Fibroblast of skin of right biceps (primary cell): ENCODE measurements at places on chromosomes 16 and 17.
A peak's percentile ranks its signal among the peaks of the same experiment; 100 is the strongest.

- DNase-seq, result no peak
These were observed 81.8 kb downstream of the IRX3 start for GRCh38 chr16:54204756-54205155.

- no peak for DNase-seq
These were observed 190.9 kb upstream of the GSE1 start for GRCh38 chr16:85422196-85422631.

GRCh38 chr16:13839577-13839976 is 80.4 kb upstream of the ERCC4 start:
- DNase-seq, result no peak

GRCh38 chr17:66595893-66596292 is 239.0 kb upstream of the CACNG5 start:
- DNase-seq, result no peak

GRCh38 chr17:12745486-12745885 is 43.8 kb upstream of the ARHGAP44 start:
- no peak for DNase-seq

DNA sequence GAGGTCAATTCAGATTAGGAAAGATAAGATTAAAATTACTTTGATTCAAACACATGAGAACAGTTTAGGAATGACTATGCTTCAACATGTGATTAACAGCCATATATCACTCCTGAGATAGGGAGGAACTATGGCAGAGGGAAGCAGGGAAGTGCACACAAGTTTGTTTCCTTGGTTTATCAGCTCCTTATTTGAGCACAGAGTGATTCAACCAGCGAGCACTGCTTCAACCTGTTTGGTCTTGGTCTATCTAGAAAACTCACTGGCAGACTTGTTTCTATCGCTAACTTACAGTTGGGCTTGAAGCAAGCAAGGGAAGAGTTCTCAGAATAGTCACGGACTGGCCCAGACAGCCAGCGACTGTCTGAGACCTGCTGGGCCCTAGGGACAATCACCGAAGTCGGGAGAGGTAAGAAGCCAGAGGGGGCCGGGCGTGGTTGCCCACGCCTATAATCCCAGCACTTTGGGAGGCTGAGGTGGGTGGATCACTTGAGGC is 23.5 kb downstream of the TUBG1 start:
- DNase-seq, result no peak

- peak; percentile 89 for DNase-seq
These were observed 12.3 kb downstream of the PLXDC1 start for GRCh38 chr17:39139161-39139511.

DNA sequence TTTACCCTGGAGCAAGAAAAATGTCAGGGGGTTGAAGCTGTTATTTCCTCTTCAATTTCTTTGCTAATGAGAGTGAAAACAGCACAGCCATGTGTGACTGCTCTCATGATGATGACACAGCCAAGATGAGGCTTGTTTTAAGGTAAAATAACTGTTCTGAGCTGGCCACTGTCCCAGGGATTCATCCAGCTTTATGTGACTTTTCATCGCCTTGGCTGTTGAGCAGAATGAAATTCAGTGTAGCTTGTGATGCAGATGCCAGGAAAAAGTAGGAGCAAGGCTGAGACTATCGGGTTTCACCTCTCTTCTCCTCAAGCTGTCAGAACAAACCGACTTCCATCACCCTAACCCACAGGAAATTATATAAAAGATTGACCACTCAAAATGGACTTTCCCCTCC is 361.8 kb upstream of the CDH5 start:
- DNase-seq, result peak; percentile 85

GRCh38 chr16:84931506-84931905 is 79.8 kb downstream of the ZDHHC7 start:
- no peak for DNase-seq

- DNase-seq, result no peak
These were observed 53.4 kb upstream of the ITGA2B start for GRCh38 chr17:44442806-44443205.

DNA sequence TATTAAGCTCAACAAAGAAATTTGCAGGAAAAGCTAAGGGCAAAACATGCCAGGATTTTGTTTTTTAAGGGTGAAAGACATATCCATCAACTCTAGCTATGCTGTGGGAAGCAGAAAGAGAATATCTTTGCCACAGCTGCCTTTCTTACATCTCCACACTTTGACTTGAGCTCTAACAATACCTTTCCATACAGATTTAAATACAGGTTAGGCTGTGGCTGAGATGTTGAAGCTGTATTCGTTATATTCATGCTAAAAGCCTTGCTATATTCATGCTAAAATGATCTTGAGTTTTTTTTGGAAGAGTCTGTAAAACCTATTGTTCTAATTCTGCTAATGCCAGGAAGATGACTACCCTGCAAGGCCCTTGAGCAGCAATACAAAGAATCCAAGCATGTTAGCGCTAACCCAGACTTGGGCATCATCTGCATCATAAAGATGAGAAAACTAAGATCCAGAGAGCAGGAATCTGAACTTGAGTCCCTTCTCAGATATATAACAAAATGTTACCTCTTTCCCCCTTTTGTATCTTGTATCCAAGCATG is 204.8 kb upstream of the C17orf78 start:
- no peak for DNase-seq

DNA sequence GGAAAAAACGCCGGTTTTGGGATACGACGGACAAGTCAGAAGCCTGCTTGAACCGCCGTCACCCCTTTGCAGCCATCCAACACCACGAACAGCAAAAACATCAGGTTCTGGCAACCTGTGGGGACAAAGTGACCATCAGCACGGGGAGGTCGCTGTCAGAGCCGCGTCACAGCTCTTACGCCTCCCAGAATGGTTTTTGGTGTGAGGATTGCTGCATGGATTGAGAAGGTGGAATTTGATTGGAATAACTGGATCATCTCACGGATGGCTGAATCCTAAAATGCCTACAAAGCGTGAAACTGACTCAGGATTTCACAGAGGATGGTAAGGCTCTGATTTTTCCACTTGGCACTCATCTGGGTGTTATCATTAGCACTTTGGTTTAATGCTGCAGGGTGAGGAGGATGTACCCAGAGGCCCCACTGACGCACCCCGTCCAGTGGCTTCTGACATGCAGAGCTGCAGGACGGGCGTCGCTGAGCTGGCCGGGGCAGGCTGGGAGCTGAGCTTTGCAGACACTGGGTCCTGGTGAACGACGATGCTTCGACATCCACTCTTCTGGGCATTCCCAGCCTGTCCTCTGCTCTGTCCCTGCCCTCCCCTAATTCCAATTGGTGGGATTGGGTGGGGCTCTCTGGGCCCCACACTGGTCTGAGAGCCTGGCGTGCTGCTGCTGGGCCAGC is 73.4 kb upstream of the CREBBP start:
- no peak for DNase-seq

DNA sequence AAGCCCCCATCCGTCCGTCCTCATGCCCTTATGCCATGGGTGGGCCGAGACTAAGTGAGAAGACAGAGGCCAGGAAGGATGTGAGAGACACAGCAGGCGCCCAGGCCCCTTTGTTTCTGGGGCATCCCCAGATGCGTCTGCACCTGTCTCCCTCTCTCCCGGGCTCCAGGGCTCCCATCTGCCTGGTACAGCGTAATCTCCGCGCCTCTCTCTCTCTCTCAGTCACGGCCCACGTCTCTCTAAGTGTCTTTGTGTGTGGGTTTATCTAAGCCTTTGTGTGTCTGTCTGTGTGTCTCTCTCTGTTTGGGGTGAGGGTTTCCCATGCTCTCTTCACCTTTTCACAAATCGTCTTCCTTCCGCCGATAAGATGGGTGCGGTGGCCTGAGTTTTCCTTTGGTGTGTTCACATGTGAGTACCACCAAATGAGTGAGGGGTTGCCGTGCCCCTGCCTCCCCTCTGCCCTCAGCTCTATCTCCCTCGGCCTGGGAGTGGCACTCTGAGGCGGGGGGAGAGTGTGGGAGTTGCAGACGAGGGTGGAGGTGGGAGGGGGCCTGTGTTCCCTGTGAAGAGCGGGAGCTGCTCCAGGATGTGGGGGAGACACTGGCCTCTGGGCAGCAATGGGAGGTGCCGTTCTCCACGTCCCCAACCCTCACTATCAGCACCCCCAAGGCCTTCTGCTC is 25.8 kb upstream of the ABCC3 start:
- no peak for DNase-seq

DNA sequence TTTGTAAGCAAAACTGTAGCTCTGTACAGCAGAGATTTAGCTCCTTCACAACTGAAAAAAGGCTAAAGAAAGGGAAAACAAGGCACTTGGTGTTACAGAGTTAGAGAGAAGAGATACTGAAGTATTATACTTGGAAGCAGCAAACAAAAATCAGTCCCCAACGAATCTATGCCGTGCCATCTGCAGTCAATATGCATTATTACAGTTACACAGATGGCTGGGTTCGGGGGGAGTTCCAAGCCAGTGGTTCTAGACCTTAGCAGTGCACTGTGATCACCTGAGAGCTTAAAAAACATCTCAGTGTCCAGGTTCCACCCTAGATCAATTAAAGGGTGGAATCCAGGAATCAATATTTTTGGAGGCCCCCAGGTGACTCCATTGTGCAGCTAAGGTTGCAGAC is 489.9 kb downstream of the SHISA9 start:
- no peak for DNase-seq

GRCh38 chr17:12859520-12859919 is 70.2 kb downstream of the ARHGAP44 start:
- DNase-seq, result no peak

DNA sequence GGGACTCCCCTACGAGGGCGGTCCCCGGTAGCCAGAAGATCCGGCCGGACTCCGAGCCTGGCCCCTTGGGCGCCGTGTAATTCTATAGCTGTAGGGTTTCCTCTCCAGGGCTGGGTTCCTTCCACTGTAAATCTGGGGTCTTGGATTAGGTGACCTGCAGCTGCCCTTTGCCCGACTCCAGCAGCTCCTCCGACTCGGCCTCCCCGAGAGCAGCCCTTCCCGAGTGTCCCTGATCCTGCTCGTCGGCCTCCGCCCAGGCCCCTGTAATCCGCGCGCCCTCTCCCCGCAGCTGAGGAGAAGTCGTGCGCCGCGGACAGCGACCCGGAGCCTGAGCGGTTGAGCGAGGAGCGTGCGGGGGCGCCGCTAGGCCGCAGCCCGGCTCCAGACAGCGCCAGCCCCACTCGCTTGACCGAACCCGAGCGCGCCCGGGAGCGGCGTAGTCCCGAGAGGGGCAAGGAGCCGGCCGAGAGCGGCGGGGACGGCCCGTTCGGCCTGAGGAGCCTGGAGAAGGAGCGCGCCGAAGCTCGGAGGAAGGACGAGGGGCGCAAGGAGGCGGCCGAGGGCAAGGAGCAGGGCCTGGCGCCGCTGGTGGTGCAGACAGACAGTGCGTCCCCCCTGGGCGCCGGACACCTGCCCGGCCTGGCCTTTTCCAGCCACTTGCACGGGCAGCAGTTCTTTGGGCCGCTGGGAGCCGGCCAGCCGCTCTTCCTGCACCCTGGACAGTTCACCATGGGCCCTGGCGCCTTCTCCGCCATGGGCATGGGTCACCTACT is 5.5 kb downstream of the TBX2 start:
- no peak for DNase-seq

GRCh38 chr16:11743308-11744074 is 834 bp upstream of the TXNDC11 start:
- peak; percentile 44 for DNase-seq

DNA sequence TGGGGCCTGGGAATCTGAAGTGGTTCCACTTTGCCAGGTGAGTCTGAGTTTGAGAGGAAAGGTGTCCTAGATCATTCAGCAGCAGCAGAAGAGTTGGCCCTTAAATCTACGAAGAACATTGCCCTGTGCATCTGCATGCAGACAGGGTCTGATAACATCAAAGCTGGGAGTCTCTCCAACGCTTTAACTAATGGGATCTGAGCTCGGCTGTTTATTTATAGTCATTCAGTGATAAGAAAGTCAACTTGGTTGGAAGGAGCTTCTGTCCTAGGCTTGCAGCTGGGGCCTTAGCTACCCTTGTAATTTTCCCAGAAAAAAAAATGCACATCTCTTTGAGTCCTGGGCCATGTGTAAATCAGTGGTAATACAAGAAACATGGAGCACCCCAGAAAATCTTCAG is 418.0 kb upstream of the HSBP1 start:
- DNase-seq, result no peak

DNA sequence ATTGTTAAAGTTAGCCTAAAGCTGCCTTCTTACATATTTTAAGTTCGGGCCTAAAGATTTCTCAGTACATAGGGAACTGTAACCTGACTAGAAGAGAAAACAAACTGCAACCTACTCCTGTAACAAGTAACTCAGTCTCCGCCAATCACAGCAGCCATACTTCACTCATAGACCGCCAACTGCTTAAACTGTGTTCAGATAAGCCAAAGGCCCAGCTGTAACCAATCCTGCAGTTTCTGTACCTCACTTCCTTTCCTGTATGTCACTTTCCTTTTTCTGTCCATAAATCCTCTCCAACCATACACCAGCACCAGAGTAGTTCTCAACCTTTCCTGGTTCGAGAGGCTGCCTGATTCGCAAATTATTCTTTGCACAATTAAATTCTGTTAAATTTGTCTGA is 41.5 kb downstream of the GLG1 start:
- DNase-seq, result no peak

GRCh38 chr16:52469775-52470174 is 77.2 kb downstream of the TOX3 start:
- DNase-seq, result peak; percentile 7

- no peak for DNase-seq
These were observed 14.7 kb upstream of the CTCF start for GRCh38 chr16:67547423-67548264.

- DNase-seq, result no peak
These were observed 41.6 kb upstream of the HNF1B start for GRCh38 chr17:37786481-37786880.

GRCh38 chr16:87198328-87198832 is 118.8 kb downstream of the C16orf95 start:
- peak; percentile 9 for DNase-seq

GRCh38 chr17:59435238-59435637 is 103.8 kb downstream of the YPEL2 start:
- DNase-seq, result peak; percentile 87

GRCh38 chr17:57679906-57680695 is 65.0 kb downstream of the CCDC182 start:
- DNase-seq, result no peak

DNA sequence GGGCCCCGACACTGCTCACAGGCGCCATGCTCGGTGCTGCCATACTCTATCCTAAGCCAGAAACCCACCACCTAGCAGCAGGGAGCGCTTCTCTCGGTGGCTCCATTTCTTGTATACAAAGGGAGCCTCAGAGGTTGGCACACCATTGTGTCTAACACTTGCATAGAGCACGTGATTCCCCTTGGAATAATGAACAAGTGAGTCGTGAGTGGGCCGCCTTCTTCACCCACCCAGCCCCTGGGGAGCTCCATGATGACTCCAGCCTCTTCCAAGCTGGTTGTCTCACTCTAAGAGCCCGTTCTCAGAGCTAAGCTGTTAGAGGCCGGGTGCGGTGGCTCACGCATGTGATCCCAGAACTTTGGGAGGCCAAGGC is 82.3 kb upstream of the ZNF469 start:
- peak; percentile 17 for DNase-seq
